ENCODE measurements at places on chromosomes 5 and 9.

DNA sequence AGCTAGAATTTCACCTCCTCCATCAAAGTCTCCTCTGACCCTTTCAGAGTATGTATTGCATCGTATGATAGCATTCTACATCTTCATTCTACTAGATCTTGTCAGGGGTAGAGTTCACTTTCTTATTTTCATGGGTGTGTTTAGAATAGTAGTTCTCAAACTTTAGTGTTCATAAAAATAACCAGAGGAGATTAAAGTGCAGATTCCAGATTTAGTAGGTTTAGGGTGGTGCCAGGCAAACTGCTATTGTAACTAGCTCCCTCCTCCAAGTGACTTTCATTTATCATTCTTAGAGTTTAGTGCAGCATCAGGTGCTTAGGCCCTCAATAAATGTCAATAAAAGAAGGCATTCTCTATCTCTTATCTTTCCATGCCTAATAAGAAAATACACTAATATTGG lies 7.2 kb upstream of the FYB1 start:
- no peak for DNase-seq

DNA sequence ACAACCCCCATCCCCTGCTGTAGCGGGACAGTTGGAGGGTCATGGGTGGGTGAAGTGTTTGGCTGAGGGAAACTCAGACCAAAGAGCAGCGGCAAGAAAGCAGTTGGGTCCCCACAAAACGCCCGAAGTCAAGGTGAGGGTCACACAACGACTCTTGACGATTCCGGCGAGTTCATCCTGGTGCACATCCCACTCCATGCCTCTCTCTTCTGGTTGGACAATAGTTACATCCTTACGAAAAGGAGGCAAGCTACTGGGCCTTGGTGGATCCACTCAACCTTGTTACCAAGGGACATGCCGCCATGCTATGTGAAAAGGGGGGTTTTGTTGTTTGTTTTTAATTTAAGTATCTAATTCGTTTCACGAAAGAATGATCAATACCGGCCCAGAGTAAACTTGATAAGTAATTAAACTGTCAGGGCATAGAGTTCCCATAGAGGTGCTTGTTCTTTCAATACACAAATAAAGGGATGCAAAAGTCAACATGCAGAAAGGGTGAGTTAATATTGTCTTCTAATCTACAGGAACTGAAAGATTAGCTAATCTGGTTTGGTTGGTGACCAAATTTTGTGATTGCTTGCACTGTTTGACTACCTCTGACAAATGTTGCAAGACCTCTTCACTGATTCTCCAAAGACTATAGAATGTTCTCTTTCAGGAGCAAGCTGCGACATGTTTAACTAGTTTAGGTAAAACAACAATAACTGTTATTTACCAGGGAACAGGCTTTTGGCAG lies 732 bp upstream of the SMIM15 start:
- no peak for DNase-seq

GRCh38 chr5:16867577-16867953 lies 68.5 kb downstream of the MYO10 start:
- DNase-seq = no peak

DNA sequence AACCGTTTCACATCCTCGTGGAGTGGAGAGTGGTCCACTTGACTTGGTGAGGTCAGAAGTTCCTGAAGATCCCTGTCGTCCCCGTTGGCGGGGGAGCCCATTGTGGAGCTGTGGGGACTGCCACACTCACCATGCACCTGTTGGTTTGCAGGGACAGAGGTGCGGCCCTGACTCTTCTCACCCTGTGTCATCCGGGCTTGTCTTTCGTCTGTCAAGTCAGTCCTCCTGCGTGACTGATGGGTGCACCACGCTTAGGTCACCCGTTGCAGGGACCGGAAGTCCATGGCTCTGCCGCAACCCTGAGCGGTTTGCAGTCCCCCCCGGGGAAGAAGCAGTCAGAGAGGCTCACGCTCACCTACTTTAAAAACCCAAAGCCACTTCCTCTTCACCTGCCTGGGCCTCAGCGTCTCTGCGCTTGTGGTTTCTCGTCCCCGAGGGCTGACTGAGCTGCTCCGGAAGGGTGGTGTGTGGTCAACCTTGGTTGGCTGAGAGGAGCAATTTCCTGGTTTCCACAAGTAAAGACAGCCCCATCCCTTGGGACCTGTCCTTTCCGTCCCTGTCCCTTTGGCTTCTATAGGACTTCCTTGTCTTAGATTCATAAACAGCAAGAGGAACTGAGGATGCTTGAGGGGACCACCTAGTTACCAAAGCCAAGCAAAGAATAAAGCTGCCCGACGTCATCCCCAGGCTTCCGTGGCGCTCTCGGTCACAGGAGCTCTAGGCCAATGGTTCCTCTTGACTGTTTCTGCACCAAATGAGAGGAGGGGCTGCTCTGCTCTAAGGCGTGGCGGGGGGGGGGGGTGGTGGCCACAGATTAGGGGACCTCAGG lies 53.2 kb downstream of the USP20 start:
- peak; percentile 81 for DNase-seq

DNA sequence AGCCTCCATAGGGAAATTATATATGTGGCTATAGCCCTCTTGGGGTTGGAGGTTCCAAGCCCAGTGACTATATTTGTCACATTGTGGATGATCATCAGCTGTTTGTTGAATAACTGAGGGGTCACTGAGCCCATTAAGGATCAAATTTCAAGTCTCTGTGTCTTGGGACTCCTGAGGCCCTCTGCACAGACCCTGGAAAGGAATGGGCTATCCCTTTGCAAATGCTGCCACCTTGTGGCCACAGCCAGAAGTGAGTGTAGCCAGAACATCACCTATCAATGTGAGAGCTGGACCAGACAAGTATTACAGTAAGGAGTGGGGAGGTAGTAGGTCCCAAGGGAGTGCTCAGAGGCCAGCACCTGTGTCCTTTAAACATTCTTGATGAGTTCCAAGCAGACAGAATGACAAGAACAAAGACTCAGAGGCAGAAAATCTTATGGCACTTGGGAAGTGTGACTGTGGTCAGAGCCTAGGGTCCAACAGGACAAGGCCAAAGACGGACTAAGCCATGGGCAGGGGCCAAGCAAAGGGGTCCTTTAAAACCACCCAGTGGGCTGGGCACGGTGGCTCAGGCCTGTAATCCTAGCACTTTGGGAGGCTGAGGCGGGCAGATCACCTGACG lies 8.2 kb downstream of the RPP25L start:
- peak; percentile 53 for DNase-seq

DNA sequence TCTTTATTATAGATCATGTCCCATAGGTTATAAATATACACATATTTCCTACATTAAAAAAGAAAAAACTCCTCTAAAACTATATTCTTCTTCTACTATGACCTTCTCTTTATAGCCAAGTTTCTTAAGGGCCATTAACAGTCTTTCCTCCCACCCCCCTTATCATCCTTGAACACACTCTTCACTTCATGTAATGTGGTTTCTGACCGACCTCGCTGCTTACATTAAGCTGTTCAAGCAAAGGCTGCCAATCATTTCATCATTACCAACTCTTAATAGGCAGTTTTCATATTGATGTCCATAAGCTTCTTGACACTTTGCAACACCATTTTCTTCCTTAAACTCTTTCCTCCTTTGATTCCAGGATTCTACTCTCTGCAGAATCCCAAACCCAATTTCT lies 283.0 kb upstream of the PCSK5 start:
- no peak for DNase-seq

DNA sequence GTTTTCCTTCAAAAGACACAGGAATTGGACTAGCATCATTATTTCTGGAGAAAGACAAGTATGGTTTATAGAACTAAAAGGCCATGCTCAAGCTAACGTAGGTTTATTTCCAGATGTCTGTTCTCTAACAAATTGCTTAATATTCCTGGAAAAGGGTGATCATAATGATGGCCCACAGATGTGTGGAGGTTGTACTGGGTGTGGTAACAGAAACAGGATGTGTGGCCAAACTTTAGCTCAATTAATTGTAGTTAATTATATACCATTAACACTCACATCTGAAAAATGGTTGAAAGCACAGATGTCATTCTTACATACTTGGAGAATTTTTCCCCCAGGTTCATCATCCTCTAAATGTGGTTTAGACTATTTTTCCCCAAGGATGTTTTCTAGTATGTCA lies 292.7 kb upstream of the RASA1 start:
- DNase-seq = no peak

DNA sequence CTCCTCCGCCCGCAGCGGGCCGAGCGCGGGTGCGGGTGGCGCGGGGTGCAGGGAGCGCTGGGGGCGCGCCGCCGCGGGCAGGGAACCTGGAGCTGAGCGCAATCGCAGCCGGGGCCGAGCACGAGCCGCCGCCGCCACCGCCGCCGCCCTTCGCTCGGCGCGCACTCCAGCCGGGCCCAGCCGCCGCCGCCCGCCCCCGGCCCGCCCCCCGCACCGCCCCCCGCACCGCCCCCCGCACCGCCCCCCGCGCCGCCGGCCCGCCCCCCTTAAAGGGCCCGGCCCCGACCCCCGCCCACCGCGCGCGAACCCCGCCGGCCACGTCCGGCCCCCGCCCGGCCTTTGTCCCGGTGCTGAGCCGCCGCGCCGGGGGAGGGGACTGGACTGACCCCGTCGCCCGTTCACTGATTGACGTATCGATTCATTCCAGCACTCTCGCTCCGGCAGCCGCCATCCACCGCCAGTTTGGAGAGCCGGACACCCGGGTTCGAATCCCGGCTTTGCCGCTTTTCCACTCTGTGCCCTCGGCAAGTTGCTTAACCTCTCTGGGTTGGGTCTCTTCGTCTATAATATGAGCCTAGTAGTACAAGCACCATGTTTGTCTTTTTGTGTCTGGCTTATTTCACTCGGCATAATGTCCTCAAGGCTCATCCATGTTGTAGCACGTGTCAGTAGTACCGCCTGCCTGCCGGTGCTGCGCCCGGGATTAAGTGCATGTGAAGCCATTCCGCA lies at the start of gene SH3PXD2B:
Gene SH3PXD2B, minus strand, starts transcription at position 168 of the 729 bp plus-strand sequence. CDS start 173 bp downstream, outside the sequence.
- no peak for DNase-seq
